ENCODE measurements at places on chromosomes 6 and 20. TPM values are rescaled to one million over a fixed set of nuclear protein-coding genes. Genes with fewer than 3 reads are reported as not detected.

LGSN gene
- 0.90 TPM for total RNA-seq

PABPC1L gene
- 8.7 TPM for total RNA-seq

DNA sequence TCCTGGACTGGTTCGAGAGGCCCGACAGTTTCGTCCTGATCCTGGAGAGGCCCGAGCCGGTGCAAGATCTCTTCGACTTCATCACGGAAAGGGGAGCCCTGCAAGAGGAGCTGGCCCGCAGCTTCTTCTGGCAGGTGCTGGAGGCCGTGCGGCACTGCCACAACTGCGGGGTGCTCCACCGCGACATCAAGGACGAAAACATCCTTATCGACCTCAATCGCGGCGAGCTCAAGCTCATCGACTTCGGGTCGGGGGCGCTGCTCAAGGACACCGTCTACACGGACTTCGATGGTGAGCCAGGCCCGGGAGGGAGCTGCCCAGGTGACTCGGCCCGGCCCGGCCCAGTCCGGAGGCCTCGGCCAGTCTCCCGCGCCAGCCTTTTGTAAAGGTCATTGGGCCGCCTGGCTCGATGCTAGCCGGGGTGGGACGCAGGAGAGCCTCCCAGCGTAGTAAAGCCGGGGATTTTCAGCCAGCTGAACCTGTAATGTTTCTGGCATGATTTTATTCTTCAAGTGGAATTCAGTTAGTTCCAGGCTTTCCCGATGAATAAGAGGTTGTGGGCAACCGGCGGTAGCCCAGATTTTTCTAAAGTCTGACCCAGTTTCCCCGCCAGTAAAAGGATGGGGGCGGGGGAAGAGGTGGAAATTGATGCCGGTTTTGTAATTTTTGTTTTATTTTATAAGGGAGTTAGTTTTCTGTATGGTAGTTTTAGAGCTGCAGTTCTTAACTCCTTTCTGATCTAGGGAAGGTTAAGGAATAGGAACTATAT, 1.4 kb downstream of the PIM1 start:
- peaks cover 29% of the 10 kb centered on the region for H3K36me3 ChIP-seq
- no peaks in the 10 kb centered on the region for H3K27me3 ChIP-seq
- no peaks in the 10 kb centered on the region for H3K4me1 ChIP-seq
- H3K27ac ChIP-seq, result peak overlapping the region; percentile 83

GRCh38 chr6:33028220-33028849, 18.9 kb upstream of the HLA-DOA start:
- no peaks in the 10 kb centered on the region for H3K36me3 ChIP-seq
- no peak overlapping the region for H3K4me3 ChIP-seq
- no peak overlapping the region for H3K27ac ChIP-seq
- no peaks in the 10 kb centered on the region for H3K27me3 ChIP-seq

Data from right lobe of liver (tissue), 6 donors.